ENCODE measurements at places on chromosomes 7 and 10.

- no peak for DNase-seq
Measured at GRCh38 chr7:118075936-118076335, 108.0 kb upstream of the LSM8 start.

DNA sequence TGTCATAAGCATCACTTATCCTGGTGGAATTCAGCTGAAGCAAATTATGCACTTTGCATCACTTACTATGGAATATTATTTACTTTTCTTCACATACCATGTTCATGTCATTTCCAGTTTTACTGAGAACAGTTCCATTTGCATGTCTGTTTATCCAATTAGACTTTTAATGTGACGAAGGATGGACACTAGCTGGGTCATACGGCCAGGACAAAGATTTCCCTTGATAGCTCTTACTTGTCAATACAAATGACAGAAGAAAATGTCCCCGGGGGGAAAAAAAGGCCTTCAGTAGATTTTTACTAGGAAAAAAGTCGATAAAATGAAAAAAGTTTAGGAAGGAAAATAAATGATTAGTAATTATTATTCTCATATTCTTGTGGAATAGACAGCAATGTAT is 106.6 kb downstream of the RAPGEF5 start:
- no peak for DNase-seq

DNA sequence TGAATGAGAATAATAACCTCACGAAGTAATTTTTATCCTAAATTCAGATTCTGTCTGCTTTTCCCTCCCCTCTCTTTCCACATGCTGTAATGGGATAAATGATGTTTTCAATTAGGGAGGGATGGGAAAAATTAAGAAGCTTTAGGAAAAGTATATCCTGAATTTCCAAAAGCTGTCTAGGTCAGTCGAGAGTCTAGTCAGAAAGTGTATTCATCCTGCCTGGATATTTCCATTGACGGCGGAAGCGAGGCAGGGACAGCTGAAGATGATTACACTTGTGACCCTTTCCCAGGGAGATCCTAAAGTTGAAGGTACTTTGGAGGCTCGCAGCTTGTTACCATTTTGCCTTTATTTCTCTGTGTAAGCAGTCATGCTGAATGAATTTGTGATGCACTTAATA is 204.1 kb downstream of the ZNF365 start:
- DNase-seq = no peak

DNA sequence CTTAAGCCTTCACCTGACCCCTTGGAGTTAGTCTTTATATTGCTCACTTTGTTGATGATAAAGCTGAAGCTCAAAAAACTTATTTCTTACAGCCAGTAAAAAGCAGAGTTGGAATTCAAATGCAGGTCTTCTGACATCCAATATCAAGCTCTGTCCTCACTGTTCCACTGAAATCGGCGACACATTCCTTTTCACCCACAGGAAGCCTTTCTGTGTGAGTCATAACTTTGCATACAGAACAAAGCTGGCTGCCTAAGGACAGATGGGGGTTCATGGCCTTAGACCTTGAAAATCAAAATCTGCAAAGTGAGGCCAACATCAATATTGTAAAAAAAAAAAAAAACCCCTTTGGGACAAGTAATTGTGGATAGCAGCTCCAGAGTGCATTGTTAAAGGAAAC is 21.8 kb upstream of the AKR1B1 start:
- no peak for DNase-seq

- DNase-seq = no peak
Measured at GRCh38 chr7:26318921-26319320, 27.3 kb downstream of the SNX10 start.

DNA sequence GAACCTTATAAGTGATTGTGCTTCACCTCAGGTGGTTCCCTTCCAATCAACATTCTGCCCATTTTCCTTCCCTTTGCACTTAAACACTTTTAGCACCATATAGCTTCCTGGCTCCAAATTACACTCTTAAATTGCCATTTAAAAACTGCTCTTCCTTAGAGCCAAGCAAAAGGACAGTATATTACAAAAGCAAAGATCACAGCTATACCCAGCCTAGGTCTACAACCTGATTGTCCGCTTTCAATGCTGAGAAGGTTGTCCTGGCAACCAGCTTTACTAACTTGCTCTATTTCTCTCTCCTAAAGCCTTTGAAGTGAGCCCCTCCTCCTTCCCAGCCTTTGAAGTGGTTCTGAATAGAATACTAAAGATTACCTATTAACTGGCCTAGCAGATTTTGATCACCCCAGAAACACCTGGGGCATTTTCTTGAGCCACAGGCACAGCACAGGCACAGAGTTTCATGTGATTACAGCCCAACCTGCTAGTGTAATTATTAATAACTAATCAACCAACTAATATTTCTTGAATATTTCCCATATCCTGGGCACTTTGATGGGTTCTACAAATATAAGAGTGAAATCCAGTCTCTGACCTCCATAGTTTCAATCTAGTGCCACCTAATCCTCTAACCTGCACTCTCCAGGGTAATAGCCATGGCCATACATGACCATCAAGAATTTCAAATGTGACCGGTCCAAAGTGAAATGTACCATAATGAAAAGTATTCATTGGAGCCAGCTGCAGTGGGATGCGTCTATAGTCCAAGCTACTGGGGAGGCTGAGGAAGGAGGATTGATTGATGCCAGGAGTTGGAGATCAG is 63.6 kb upstream of the TRIM24 start:
- DNase-seq = no peak

All from KBM-7 (cell line).